ENCODE measurements at places on chromosomes 7 and 10.

DNA sequence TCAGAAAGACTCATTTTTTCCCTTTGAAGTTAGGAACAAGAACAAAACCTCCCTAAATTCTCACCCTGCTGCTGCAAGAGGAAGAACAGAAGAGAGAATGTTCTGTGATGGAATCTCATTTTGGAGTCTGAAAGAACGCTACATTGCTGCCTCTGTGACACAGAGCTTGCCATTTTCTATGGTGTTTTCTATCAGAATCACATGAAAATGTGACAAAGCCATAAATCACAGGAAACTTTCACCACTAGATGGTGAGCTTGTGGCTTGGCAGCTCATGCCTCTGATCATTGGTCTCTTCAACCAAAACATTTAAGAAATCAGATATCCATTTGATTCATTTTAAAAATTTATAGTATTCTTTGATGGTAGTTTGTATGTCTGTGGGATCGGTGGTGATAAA lies 82.9 kb downstream of the CADPS2 start:
- DNase-seq, result no peak

GRCh38 chr7:51118628-51119027 lies 198.0 kb downstream of the COBL start:
- DNase-seq, result no peak

- DNase-seq, result no peak
Observed at GRCh38 chr7:132430861-132431822, 145.1 kb downstream of the PLXNA4 start.

- DNase-seq, result no peak
Observed at GRCh38 chr10:72162978-72163377, 52.8 kb upstream of the ANAPC16 start.

GRCh38 chr7:155963356-155963755 lies 151.1 kb upstream of the SHH start:
- no peak for DNase-seq

- DNase-seq, result no peak
Observed at GRCh38 chr10:76229341-76229740, 797.9 kb downstream of the LRMDA start.

- DNase-seq, result no peak
Observed at GRCh38 chr7:137987563-137987962, 14.3 kb downstream of the CREB3L2 start.

GRCh38 chr10:21929070-21929469 lies 74.5 kb downstream of the DNAJC1 start:
- no peak for DNase-seq

- no peak for DNase-seq
Observed at GRCh38 chr10:50516171-50516570, 107.6 kb downstream of the SGMS1 start.

DNA sequence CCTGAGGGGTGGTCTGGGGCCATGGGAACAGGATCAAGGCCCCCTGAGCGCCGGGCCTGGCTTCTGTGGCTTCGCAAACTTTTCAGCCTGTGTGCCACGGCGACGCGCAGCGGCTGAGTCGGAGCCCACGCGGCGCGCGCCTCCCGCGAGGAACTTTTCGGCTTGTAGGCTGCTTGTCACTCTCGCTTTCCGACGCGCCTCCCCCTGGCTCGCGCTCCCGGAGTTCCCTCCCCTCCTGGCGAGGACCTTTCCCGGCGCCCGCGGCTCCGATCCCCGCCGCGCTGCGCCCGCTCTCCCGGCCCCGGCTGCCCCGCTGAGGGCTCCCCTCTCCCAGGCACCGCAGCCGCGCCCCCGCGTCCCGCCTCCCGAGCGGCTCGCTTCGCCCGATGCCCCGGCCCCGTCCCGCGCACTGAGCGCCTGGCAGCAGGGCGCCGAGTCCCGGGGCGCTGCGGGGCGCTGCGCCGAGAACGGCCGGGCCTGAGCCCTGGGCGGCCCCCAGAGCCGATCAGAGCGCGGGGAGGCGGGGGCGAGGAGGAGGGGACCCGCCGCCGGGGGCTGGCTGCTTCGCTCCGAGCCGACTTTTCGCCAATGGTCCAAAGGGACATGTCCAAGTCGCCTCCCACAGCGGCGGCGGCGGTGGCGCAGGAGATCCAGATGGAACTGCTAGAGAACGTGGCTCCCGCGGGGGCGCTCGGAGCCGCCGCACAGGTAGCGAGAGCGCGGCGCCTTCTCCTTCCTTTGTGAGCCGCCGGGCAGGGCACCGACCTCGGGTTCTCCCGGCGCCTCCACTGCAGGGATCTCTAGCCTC lies at the start of gene CACNB2:
Gene CACNB2 (plus strand): TSS at position 276 of the 808 bp plus-strand sequence.
- no peak for DNase-seq

DNA sequence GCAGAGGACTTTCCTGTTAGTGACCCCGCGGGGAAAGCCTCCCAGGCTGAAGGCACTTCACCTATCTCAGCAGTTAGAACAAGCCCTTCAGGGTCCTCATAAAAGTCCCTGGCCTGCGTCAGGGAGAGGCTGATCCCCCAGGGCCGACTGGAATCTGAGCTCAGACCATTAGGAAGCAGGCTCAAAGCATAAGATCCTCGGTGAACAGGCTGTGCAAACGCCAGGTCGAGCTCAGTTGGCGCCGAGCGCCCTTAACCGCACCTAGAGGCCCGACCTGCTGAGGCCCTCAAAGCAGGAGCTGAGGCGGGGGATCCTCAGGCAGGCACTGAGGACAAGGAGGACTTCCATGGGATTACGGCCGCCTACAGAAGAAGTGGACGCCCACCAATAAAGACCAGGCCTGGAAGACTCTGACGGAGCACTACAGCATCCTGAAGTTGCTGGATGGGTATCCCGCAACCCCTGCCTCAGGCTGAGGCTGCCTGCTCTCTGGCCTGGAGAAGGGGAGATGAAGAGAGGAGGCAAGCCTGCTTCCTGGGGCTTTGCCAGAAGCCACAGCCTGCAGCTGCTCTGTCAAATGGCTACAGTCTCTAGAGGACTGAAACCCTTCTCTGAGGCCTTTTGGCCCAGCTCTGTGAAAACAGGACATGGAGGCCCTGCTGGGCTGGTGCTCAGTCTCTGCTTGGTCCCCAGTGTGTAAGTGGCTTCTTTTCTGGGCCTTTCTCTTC lies 29.9 kb downstream of the LIPJ start:
- no peak for DNase-seq
